Stimulated activated CD4-positive, alpha-beta T cell treated with anti-CD3 and anti-CD28 coated beads, Interleukin-12 subunit alpha, Interleukin-12 subunit beta, amount 100 ng/mL, for 4 hours (primary cell): ENCODE measurements at places on chromosomes 2 and 18.

DNA sequence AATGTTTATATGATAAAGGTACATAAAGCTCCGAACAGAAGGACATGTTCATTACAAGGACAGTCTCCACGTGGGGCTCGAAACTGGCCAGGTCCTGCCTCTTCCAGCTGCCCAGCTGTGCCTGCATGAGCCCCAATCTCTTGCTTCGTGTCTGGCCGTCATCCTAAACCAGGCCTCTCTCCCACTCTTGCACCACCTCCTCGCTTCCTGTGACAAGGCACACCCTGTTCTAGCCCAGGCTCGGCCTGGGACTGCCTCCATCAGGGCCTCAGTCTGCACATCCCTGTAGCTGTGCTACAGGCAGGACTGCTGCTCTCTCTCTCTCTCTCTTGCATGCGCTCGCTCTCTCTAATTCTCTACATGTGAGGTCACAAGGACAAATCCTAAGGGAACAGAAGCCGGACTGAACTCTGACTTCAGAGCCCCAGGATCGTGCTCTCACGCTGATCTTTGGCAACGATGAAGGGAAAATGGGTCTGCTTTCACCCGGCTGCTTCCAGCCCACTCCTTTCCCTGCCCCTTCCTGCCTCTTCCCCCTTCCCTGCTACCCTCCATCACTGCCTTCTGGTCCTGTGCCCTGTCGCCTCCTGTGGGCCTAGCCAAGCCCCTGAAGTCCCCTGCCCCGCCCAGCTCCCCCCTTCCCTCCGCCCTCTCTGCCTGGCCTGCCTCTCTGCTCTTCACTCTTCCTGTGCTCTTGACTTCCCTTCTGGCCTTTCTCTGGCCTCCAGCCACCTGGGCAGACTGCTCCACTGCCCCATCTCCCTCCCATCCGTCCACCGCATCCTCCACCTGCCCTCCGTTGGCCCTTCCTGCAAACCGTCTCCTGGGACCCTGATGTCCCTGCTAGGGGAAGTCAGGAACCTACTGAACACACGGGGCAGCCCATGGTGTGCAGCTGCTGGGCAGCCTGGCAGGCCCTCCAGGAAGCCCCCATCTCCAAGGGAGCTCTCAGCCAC, 7.8 kb upstream of the GPR55 start:
- DNase-seq = no peak

DNA sequence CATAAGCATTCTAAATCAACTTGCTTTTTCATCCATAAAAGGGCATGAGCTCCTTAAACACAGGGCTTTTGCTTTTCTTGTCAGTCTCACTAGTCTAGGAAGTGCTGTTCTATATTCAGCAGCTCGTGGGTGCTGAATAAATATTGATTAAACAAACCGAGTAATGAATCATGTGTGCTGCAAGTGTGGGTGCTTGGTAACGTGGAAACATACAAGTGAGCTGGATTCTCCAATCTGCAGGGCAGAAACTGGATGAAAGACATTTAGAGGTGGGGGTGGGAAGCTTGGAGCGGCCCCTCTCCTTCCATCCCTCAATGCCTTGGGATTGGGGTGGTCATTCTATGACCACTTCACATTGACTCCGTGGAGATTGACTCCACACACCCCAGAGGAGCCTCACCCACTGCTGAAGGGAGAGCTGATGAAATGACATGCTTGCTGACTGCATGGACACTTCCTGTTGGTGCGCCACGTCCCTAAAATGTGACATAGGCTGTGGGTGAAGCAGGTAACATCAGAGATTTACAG, 114.6 kb downstream of the DOCK10 start:
- peak; percentile 30 for DNase-seq

GRCh38 chr2:240991378-240992263, 6.8 kb upstream of the SNED1 start:
- DNase-seq = no peak

GRCh38 chr2:150303281-150303680, 184.2 kb downstream of the RND3 start:
- DNase-seq = no peak

- DNase-seq = no peak
Observed at GRCh38 chr18:43192408-43192807, 76.9 kb upstream of the RIT2 start.
